Articular chondrocyte of knee joint (primary cell): ENCODE measurements at places on chromosomes 4 and X. TPM values are rescaled to one million over a fixed set of nuclear protein-coding genes. Genes with fewer than 3 reads are reported as not detected.

SSX2B gene
- total RNA-seq = not detected in 2 replicates

PABPC4L gene
- 0.86 and 2.2 TPM in 2 replicates for total RNA-seq

VSIG4 gene
- not detected in 2 replicates for total RNA-seq

HSFX3 gene
- not detected in 2 replicates for total RNA-seq

UNC5C gene
- 1.3 and 2.5 TPM in 2 replicates for total RNA-seq

UBE2D3 gene
- total RNA-seq = 488 and 532 TPM in 2 replicates

BST1 gene
- total RNA-seq = 21.8 and 31.1 TPM in 2 replicates

SGCB gene
- total RNA-seq = 49.8 and 55.1 TPM in 2 replicates

CSN1S1 gene
- not detected in 2 replicates for total RNA-seq

ZBTB33 gene
- total RNA-seq = 18.4 and 21.9 TPM in 2 replicates

CXCL13 gene
- total RNA-seq = 0.11 TPM in 1 of 2 replicates, not detected in the other

FAM47A gene
- not detected in 2 replicates for total RNA-seq

TENM3 gene
- 1.1 and 2.5 TPM in 2 replicates for total RNA-seq

PASD1 gene
- total RNA-seq = not detected in 2 replicates

TMEM271 gene
- not detected in 2 replicates for total RNA-seq

CLDN34 gene
- total RNA-seq = not detected in 2 replicates

GAB3 gene
- total RNA-seq = 0.86 and 3.8 TPM in 2 replicates

ITM2A gene
- 3.4 and 6.3 TPM in 2 replicates for total RNA-seq

FRMPD3 gene
- 0.32 and 0.39 TPM in 2 replicates for total RNA-seq

MAGEA9B gene
- not detected in 2 replicates for total RNA-seq

VCX3A gene
- total RNA-seq = not detected in 2 replicates
